NCI-H1436 (cell line): ENCODE measurements at places on chromosomes 4 and X.

DNA sequence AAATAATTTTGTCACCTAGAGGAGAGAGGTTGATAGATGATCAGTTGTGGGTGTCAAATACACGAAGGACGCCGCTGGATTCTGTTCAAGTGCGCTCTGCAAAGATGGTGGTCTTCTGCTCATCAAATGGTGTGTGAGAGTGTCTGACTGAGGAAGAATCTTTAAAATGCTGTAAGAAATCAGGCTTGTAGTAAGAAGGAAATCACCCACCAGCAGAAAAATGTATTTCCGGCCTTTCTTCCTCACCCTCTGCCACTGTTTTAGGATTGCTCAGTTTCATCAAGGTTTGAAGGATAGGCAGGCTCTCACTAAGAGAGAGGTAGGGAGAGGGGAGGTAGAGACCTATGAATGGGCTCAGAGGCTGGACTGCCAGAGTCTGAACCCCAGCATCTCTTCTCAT lies 28.7 kb downstream of the RHOH start:
- DNase-seq, result no peak

GRCh38 chr4:178414881-178415446 lies 972.7 kb upstream of the AGA start:
- DNase-seq, result no peak

DNA sequence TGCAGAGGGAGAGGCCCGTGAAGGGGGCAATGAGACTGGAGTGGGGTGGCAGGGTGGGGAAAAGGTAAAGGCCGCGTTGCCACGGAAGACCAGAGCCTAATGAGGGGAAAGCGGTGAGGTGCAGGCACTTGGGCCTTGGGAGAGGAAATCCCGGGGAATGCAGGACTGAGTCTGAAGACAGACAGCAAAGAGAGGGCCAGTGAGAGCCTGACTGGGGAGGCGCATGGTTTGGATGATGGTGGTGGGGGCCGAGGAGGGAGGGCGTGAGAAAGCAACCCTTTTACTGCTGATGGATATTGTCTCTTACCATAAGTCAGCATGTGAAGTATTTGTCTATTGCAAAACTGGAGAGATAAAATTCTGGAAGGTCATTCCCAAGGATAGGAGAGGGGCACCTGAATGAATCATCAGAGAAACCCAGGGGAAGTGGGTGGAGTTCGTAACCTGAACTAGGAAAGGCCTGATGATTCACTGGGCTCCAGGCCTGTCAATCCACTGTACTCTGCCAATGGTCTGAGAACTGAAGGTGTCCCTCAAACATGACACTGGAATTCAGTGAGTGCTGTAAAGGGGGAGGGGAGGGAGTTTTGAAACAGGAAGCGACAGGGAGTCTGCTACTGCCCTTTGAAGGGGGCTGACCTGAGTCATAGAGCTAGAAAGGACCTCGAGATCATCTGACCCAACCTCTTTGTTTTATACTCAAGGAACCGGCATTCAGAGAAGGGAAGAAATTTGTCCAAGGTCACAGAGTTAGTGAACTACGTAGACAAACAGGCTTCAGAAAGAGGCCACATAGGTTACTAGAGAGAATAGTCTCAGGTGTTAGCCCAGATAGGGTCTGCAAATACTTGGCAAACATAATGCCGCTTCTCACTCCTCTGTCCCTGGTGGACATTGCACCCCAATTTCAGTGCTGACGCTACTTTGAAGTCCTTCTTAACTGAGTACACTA lies 52.2 kb downstream of the NALF2 start:
- DNase-seq, result no peak

GRCh38 chr4:23934915-23935314 lies 45.1 kb upstream of the PPARGC1A start:
- DNase-seq, result no peak

- DNase-seq, result peak; percentile 83
Observed at GRCh38 chrX:85375333-85375738, 4.1 kb downstream of the POF1B start.
